Neural cell (in vitro differentiated cells): ENCODE measurements at places on chromosomes 12 and 14. TPM values are rescaled to one million over a fixed set of nuclear protein-coding genes. Genes with fewer than 3 reads are reported as not detected.

SEC23A gene
- polyA plus RNA-seq, result 107 and 129 TPM in 2 replicates

TAS2R30 gene
- polyA plus RNA-seq, result 0.40 and 0.53 TPM in 2 replicates

IL22 gene
- polyA plus RNA-seq, result not detected in 2 replicates

ZDHHC17 gene
- 173 and 217 TPM in 2 replicates for polyA plus RNA-seq

PLEKHD1 gene
- 0.52 TPM in 1 of 2 replicates, not detected in the other for polyA plus RNA-seq

CAPZA3 gene
- polyA plus RNA-seq, result not detected in 2 replicates

POTEG gene
- polyA plus RNA-seq, result not detected in 2 replicates

SOAT2 gene
- not detected in 2 replicates for polyA plus RNA-seq
